Fibroblast of skin of back (primary cell): ENCODE measurements at places on chromosomes 2 and 18.

GRCh38 chr18:79962835-79963657 lies 1.4 kb upstream of the HSBP1L1 start:
- no peak for DNase-seq

DNA sequence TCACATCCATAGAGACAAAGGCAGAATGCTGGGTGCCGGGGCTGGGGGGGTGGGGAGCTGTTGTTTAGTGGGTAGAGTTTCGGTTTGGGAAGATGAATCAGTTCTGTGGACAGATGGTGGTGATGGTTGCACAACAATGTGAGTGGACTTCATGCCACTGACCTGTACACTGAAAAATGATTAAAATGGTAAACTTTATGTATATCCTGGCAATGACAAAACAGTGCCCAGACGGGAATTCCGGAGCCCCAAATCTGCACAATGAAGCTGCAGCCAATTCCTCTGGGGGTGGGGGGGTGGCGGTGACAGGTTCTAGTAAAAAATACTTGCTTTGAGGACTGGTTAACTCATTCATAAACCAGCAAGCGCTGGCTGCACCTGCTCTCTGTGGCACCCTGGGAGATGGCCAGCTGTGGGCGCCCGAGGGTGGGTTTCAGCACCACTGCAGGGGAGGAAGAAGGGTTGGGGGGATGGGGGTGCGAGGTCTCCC lies 81.8 kb upstream of the HPCAL1 start:
- no peak for DNase-seq

GRCh38 chr18:75249672-75250470 lies 39.3 kb downstream of the TSHZ1 start:
- DNase-seq = no peak

DNA sequence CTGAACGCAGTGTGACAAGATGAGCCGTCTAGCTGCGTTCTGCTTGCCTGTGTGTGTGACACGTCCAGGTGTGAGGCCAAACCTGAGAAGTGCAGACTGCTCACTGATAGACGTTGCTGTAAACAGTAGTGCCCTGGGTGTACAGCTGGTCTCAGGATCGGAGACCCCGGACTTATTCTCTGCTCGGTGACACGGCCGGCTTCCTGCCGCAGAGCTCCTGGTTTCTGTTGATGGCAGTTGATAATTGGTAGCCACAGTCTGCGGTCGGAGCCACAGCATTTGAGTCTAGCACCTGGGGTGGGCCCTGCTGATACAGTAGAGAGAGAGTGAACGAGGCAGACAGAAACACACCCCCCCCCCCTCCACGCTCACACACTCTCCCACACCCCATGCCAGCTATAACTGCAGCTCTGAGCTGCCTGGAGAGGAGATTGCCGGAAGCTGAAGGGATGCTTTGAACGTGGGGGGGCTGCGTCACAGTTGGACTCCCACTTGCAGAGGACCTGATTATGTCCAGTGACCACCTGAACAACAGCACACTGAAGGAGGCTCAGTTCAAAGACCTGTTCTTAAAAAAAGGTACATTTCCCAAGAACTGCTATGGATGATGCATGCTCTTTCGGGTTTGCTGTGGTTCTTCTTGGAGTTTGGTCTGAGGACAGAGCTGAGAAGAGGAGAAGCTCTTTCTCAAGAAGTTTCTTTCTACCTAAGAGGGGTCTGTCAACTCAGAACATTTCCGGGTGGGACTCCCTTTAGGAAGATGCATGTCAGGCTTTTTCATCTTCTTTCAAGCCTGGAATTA lies 114.0 kb downstream of the FAM210A start:
- DNase-seq = no peak

DNA sequence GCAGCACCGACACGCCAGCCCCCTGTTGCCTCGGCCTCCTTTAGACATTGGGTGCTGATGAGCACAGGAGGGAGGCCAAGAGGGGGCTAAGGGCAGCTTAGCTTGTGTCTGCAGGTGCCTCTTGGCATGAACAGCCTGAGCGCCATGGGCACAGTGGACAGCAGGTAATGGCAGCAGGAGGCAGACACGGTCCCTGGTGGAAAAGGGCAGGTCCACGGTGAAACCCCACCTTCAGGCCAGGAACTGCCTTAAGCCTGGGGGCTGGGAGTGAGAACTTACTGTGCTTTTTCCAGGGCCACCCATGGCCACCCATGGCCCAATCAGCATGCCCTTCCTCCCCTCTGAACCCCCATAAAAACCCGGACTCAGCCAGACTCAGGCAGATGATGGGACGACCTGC lies 633.4 kb upstream of the TMEFF2 start:
- no peak for DNase-seq

DNA sequence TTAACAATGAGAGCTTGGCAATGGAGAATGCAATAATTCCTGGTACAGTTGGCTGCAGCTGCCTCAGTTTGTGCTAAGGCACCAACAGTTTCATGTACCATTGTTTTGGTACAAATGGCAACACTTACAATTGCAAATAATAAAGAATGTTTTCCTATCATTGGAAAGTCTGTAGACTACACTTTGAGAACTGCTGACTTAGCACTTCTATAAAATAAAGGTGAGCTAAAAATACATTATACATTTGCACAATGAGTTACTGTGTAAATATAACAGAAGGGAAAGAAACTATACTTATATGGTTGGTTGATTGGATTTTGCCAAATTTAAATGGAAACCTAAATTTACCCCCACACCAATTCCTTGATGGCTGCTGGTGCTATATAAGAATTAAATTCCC lies 44.9 kb upstream of the TWSG1 start:
- DNase-seq = no peak

DNA sequence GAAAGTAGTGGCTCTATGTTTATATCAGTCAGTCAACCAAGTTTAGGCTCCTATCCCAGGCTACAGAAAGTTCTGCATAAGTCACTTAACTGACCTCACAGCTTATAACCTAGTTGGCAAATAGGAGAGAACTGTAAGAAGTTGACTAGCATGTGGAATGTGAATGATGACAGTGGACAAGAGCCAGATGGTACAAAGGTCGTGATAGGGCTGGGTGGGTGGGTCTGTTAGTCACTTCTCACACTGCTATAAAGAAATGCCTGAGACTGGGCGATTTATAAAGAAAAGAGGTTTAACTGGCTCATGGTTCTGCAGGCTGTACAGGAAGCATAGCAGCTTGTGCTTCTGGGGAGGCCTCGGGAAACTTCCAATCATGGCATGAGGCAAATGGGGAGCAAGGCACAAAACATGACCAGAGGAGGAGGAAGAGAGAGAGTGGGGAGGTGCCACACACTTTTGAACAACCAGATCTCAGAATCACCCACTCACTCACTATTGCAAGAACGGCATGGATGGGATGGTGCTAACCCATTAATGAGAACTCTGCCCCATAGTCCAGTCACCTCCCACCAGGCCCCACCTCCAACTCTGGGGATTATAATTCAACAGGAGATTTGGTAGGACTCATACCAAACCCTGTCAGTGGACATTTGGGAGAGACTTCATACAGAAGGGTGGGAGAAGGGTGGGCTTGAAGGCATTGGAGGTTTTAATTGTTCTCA lies 68.8 kb downstream of the LTBP1 start:
- DNase-seq = peak; percentile 83
